ENCODE measurements at places on chromosomes 7 and 10.

DNA sequence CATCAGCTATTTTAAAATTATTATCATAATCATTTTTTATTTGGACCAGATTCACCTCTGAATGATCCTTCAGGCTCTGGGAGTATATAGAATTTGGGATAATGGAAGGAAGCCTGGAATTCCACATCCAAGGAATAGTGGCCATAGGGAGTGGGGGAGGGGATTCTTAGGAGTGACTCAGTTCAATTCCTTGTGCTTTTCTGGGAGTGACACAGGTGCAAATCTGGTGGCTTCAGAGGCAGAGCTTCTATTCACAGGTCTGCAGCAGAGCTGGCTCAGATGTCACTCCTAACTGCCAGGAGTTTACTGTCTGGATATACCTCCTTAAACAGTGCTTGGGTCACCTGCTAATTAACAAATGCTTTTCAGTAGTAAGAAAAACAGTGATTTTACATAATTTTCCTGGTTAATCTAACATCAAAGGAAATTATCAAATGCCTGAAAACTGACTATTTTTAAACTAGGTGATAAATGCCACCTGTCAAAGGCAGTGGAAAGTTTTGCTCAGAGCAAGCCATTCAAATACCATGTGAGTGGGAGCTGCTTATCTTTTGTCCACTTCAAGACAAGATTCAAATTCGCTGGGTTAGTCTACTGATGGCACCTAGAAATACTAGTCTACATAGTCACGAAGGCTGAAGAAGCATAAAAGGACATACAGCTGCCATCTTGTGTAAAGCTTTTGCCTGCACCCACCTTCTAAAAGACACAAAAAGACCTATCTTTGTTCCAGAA, 106.7 kb upstream of the LAMB4 start:
- DNase-seq, result no peak

- peak; percentile 46 for DNase-seq
Observed at GRCh38 chr7:150524018-150524417, 9.3 kb downstream of the GIMAP7 start.

- peak; percentile 21 for DNase-seq
Observed at GRCh38 chr7:13742811-13743210, 246.7 kb downstream of the ETV1 start.

- DNase-seq, result no peak
Observed at GRCh38 chr10:54808186-54808935, 7.3 kb upstream of the PCDH15 start.

DNA sequence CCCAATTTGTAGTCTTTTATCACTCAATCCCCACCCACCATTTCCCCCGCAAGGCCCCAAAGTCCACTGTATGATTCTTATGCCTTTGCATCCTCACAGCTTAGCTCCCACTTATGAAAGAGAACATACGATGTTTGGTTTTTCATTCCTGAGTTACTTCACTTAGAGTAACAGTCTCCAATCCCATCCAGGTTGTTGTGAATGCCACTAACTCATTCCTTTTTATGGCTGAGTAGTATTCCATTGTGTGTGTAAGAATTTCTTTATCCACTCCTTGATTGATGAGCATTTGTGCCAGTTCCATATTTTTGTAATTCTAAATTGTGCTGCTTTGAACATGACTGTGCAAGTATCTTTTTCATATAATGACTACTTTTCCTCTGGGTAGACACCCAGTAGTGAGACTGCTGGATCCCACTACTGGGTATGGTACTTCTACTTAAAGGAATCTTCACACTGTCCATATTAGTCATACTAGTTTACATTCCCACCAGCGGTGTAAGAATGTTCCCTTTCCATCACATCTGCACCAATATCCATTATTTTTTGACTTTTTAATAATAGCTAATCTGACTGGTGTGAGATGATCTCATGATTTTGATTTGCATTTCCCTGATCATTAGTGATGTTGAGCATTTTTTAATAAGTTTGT, 152.6 kb downstream of the JMJD1C start:
- DNase-seq, result no peak
